ENCODE measurements at places on chromosomes 2 and 18. TPM values are rescaled to one million over a fixed set of nuclear protein-coding genes. Genes with fewer than 3 reads are reported as not detected.

- H3K27me3 ChIP-seq, result no peaks in the 10 kb centered on the region
- no peak overlapping the region for H3K27ac ChIP-seq
- no peaks in the 10 kb centered on the region for H3K36me3 ChIP-seq
- no peak for DNase-seq
- no peaks in the 10 kb centered on the region for H3K4me1 ChIP-seq
Measured at GRCh38 chr2:131557558-131558321, 30.1 kb downstream of the CCDC74A start.

- no peak overlapping the region for H3K27ac ChIP-seq
- no peaks in the 10 kb centered on the region for H3K4me1 ChIP-seq
- H3K36me3 ChIP-seq, result no peaks in the 10 kb centered on the region
Measured at GRCh38 chr2:181268174-181268867, 188.9 kb upstream of the ITGA4 start.

The TRIM43 gene
- total RNA-seq, result not detected

The ANKMY1 gene
- 9.1 TPM for total RNA-seq

The IL36RN gene
- not detected for total RNA-seq
